Left renal pelvis (tissue), 4 donors: ENCODE measurements at places on chromosomes 16 and 17.

DNA sequence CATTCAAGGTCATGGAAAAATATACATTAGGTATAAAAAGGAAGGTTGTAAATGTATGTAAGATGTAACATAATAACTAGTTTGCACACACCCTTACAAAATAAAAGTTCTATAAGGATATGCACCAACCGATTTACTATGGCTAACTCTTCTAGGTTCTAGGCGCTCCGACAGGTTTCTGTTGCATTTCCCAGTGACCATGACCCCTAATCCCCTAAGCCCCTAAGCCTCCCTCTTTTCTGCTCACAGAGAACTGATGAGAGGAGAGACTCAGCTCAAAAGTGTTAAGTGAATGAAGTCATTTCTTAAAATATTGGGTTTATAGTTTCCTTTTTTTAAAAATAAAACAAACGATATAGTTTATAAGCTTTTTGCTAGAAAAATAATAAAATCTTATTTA, 30.0 kb upstream of the HEATR6 start:
- DNase-seq, result no peak

DNA sequence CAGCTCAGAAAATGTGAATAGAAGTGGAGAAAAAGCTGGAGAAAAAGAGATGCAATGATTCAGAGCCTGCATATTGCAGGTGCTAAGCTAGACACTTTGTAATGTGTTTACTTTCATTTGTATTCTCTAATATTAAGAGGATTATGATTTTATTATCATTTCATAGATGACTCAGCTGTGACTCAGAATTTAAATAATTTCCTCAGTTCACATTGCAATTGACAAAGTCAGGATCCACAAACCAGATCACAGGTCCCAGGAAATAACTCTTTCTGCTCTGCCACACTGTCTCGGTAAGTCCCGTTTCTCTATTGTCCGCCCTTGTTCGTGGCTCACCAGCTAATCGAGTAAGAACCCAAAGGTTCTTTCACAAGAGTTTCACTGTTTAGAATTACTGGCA, 235.4 kb upstream of the MON1B start:
- no peak for DNase-seq

DNA sequence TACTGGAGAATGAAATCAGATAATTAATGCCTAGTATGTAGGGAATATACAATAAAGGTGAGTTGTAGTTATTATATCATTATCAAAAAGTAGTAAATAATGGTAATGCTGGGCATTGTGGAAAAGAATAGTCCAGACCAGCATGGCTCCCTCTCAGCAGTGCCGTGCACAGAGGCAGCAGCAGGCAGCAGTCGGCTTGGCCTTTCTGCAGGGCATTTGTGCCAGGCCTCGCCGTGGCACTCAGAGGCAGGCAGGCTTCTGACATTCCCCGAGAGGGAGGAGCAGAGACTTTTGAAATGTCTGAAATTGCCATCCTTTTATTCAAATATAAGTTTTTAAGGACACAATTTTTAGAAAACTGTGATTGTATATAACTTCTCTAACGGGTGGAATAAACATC, 15.0 kb downstream of the KIAA0513 start:
- DNase-seq, result no peak

DNA sequence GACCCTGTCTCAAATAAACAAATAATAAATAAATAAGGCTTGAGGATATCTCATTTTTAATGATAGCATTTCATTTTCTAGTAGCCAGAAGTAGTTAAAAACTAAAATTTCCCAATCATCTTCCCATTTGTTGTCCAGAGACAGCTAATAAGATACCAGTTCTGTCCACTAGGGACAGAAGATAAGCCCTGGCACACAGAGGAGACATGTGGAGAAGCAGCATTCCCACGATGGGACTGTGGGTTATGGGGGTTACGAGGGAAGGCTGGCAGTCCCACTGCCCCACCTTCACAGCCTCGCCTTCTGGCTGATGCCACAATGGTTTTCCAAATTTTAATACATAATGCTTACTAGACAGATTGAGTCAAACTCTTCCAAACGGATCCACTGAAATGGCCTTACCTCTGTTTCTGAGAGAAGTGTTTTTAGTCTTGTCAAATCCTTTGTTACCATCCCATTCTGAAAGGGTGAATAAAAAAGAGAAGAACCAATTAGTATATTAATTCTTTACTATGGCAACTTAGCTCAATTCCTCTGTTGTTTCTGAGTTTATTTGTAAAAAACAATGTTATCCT, 44.2 kb downstream of the HELZ start:
- DNase-seq, result no peak

DNA sequence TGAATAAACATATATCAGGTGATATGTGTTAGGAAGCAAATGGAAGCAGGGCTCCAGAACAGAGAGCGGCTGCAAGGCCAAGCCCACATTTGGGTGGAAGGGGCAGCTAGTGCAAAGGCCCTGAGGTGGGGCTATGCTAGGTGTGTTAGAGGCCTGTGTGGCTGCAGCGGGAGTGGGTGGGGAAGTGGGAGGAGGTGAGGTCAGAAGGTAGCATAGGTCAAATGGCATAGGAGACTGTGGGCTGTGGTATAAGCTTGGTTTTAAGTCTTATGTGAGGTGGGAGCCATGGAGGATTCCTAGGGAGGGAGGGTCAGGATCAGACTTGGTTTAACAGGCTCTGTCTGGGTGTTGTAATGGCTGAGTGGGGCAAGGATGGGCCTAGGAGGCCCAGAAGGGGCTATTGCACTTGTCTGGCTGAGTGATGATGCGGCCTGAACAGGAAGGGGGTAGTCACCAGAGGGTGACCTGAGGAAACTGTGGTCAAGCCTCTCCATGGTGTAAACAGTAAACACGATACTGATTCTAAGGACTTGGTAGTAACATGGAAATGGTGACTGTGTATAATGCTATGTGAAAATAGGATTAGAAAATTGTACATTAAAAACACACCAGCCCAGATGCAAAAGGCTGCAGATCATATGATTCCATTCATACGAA, 31.1 kb downstream of the RAI1 start:
- no peak for DNase-seq

- no peak for DNase-seq
Observed at GRCh38 chr17:33055171-33055611, 63.5 kb downstream of the SPACA3 start.

GRCh38 chr17:15999974-16000827, 577 bp downstream of the TTC19 start:
- peak; percentile 21 for DNase-seq

DNA sequence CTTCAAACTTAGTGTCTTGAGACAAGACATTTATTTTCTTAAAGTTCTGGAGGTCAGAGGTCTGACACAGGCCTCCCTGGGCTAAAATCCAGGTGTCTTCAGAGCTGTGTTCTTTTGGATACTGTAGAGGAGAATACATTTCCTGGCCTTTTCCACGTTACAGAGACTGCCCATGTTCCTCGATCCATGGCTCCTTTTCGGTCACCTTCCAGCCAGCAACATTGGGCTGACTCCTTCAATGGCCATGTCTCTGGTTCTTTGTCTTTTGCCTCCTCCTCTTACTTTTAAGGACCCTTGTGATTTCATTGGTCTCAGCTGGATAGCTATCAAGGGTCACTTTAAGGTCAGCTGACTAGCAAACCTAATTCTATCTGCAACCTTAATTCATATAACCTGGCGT, 212.4 kb downstream of the WWOX start:
- no peak for DNase-seq

DNA sequence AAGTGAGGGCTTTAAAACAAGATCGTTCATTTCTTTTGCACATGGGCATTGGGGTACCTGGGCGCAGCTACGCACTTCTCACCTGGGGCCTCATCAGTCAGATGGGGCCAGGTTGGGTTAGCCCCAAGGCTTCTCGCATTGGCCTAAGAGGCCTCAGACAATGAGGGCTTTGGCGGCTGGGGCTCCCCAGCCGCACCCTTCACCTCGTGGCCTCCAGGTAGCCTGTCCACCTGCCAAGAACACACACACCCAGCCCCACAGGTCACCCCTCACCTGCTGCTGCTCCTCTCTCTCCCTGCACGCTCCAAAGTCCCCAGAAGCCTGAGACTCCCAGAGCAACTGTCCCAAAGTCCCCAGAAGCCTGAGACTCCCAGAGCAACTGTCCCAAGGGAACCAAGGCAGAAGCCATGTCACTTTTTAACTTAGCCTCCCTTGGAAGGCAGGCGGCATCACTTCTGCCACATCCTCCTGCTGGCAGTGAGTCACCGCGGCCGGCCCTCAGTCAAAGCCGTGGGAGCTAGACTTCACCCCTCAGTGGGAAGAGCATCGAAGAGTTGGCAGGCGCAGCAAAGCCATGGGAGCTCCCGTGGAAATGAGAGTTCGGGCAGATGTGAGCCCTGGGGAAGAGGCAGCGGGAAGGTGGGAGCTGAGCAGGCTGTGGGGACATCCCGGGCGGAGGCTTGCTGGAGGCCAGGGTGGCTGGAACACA, 78.9 kb upstream of the PLCG2 start:
- DNase-seq, result no peak

DNA sequence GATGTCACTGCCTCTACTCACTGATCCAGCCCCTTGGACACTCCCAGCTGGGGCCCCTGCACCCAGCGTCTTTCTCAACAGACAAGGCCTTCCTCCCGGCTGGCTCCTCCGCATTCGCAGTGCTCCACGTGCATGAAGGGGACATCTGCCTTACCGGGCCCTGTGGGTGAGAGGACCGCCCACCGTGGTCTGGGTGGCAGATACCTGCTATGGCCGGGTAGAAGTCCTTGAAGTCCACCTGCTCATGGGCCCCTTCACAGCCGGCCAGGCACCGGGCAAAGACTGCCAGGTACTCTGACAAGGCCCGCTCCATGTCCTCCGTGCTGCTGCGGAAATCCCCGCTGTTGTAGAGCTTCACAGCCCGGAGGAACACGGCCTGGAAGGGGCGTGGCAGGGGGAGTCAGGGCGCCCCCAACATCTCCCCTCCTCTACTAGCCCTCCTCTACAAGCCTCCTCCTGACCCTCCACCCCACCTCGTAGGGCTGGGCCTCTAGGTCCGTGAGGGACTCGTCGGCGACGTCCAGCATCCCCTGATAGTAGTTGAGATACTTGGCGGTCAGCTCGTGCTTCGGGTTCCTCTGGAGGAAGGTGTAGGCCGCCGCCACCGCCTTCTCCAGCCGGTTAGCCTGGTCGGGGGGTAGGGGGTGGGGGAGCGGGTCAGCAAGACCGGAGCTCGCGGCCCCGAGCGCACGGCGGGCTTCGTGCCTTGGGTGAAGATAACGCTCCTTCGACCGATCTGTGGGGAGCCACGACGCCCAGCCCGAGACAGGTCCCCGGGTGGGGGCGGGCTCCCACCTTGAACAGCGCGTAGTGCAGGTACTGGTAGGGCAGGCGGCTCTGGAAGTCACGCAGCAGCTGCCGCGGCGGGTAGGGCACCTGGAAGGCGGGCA, 845 bp downstream of the P3H4 start:
- DNase-seq, result no peak

- DNase-seq, result peak; percentile 71
Observed at GRCh38 chr16:73172241-73172972, 124.5 kb upstream of the ZFHX3 start.

DNA sequence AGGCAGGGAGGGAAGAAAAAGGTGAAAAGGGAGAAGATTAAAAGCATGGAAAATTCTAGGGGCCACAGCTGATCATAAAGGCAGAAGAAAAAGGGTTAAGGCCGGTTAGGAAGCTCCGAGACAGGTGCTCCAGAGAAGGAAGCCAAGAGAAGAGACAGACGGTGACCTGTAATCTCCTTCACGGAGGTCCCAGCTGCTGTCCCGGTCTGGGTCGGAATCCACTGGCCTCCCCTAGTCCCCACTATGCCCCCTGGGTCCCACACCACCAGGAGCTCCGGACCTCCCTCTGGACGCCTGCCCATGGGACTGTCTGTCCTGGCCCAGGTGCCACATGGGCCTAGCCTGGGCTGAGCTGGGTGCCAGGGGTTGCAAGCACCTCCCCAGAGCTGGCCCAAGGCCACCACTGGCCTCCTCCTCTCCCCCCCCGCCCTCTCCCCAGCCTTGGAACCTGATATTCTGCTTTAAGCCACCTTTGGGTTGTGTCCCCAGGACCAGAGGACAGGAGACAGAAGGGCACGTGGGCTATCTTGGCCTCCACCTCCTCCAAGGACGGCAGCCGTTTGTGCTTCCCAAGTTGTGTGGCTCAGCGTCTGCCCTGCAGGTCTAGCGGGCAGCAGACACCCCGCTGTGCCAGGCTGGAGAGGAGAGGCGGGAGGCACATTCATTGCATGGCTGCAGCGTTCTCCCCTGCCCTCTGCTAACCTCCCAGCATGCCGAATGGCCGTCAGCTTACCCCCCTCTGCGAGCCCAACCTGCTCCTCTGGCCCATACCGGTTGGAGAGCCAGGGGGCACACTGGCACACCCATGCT, 102.4 kb downstream of the ENGASE start:
- no peak for DNase-seq
